Pancreas (tissue), 10 donors: ENCODE measurements at places on chromosomes 11 and 22.
A peak's percentile ranks its signal among the peaks of the same experiment; 100 is the strongest.

GRCh38 chr22:24310969-24311368, 40.3 kb downstream of the SPECC1L start:
- DNase-seq = no peak

DNA sequence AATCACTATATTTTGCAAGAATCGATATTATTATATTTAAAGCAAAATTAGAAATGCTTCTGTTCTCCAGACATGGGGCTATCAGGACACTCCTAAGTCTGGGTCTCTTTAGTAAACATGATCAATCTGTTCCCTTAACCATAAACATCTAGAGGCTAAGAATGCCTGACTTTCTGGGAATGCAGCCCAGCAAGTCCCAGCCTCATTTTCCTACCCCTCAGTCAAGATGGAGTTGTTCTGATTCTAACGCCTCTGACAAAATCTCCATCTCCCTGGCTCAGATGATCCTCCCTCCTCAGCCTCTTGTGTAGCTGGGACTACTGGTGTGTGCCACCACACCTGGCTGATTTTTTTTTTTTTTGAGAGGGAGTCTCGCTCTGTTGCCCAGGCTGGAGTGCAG, 35.0 kb downstream of the SLCO2B1 start:
- no peak for DNase-seq

DNA sequence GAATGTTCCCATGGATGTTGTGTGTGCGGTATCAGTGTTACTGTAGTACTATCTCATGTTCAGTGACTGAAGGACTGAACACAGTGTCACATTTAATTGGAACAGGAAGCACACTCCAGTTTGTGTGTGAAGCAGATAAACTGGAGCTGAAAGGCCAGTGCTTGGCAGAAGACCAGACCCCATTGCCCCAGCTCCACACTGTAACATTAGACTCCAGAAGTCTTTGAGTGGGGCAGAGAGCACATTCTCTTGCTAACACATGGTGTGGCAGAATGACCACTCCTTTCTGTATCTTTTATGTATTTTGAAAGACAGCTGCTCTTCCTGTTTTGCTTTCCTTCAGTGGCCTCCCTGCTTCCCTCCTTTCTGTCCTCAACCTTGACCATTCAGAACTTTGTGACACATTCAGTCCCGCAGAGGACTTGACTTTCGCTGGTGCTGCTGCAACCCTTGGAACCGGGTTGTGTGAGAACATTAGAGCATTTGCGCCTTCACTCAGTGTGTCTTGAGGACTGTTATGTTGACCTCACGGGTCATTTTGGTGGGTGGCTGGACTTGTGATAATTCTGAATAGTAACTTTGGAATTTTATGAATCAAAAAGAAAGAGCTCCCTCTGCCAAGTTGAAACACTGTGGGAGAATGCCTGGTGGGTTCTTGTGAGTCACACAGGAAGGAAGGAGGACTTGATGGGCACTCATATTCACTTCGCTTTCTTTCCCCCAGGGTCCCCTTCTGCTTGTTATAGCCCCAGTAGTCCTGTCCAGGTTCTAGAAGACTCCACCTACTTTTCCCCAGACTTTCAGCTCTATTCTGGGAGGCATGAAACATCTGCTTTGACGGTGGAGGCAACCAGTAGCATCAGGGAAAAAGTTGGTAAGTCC, 26.4 kb downstream of the AMOTL1 start:
- DNase-seq = peak; percentile 70

GRCh38 chr22:49906071-49906798, 12.0 kb downstream of the ALG12 start:
- DNase-seq = no peak

DNA sequence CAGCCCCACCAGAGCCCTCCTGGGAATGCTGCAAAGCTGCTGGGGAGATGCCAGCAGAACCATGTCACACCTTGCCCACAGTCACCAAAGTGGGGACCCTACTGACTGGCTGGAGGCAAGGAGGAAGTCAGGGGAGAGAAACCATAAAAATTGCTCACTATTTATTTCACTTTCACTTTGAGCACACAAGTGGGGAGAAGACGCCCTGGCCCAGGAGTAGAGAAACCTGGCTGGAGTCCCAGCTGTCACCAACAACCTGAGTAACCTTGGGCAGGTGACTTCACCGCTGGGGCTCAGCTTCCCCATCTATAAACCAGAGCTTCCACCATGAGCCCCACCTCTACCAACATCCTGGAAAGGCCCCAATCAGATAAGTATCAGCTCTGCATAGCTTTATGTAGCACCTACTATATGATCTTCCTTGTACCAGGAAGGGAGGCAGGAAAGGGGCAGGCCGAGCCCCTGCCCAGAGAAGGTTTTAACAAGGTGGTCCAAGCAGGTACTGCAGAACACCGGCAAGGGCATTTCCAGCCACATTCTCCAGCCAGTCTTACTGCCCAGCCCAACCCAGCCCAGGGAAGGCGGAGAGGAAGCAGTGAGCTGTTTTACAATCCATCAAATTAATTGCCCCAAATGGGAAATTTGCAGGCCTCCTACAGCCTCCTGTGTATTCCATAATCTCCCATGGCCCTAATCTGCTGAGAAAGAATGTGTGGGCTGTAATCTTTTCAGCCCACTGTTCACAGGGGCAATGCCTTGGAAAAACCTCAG, 27.6 kb downstream of the PLEKHA7 start:
- DNase-seq = peak; percentile 92

- DNase-seq = peak; percentile 87
Observed at GRCh38 chr22:42947211-42947990, 67.5 kb downstream of the PACSIN2 start.

- no peak for DNase-seq
Observed at GRCh38 chr11:27616711-27617110, 83.5 kb downstream of the BDNF start.

DNA sequence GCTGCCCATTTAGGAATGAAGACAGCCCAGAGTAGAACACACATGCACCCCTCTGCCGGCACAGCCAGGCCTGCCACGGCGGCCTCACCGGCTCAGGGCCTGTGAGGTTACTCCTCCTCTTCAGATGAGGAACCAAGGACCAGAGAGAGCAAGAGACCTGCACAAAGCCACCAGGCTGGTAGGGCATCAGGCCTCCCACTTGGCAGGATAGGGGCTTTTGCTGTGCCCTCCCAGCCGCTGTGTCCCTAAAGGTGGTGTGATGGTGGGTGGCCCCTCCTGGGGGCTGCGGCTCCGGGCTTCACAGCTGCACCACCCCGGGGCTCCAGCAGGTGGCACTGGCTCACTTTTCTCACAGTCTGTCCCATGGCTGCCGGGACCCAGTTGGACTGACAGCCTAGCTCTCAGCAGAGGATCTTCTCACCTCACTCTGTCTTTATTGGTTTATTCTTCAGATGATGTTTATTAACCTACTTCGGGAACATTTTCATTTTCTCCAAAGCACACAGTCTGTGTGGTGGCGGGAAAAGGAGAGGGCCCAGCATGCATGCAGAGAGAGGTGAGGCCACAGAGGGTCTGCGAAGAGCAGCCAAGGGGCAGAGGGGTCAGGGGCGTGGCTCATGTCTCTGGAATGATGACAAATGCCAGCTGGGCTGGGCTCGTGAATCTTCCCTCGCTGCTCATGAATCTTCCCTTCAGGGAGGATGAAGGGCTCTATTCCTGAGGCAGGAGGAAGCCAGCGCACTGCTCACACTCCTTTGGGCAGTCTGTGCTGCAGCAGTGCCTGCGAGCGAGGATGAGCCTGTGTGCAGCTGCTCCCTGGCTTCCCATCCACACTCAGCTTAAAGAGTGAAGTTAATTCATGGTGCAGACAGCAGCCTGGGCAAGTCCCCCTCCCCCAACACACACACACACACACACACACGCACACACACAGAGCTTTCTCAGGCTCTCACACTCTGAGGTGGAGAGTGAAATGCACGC, 101.1 kb upstream of the PITPNB start:
- DNase-seq = peak; percentile 36

- no peak for DNase-seq
Observed at GRCh38 chr11:121435551-121436511, 16.3 kb upstream of the SORL1 start.

DNA sequence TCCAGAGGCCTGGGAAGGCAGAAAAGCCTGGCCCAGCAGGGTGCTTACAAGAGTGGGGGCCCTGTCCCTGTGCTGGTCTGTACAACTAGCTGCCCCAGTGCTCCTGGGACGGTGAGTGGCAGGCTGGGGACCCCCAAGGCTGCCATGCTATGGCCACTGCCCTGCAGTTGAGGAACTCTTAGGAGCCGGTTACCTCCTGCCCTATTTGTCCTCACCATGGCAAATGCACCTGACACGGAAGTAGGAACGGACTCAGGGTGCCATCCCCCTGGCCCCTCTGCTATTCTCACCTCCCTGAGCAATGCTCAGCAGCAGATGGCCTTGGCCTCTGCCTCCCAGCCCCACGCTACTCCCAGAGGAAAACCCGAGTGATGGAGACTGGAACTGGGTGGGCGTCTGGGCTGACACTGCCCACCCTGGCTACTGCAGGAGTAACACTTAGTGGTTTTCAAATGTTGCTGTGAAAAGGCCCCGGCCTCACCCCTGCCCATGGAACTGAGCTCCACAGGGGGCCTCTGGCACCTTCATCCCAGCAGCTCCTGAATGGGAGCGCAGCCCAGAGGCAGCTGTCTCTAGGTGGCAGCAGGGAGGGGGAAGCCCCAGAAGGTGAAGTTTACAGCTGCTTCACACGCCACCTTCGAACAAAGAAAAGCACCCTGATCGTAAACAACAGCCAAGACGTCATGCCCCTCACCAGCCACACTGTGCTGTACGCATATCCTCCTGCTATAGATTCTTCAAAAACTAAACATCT, 105.3 kb downstream of the CTTN start:
- no peak for DNase-seq

GRCh38 chr11:38510041-38510440, 1912.0 kb upstream of the RAG2 start:
- DNase-seq = no peak

DNA sequence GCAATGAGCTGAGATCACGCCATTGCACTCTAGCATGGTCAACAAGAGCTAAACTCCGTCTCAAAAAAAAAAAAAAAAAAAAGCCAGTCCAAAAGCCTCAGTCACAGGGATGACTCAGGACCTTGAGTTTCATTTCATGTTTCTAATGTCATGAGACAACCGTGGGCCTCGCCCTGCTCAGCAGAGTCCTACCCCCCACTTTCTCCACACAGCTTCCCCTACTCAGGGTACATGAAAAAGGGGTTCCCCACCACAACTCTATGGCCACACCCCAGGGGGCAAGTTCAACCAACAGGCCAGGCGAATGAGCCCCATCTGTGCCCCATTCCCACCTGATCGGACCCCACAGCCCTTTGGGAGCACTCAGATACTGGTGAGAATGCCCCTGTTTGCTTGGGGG, 24.3 kb upstream of the ADA2 start:
- DNase-seq = no peak

- no peak for DNase-seq
Observed at GRCh38 chr22:49084206-49084605, 743.5 kb downstream of the BRD1 start.

DNA sequence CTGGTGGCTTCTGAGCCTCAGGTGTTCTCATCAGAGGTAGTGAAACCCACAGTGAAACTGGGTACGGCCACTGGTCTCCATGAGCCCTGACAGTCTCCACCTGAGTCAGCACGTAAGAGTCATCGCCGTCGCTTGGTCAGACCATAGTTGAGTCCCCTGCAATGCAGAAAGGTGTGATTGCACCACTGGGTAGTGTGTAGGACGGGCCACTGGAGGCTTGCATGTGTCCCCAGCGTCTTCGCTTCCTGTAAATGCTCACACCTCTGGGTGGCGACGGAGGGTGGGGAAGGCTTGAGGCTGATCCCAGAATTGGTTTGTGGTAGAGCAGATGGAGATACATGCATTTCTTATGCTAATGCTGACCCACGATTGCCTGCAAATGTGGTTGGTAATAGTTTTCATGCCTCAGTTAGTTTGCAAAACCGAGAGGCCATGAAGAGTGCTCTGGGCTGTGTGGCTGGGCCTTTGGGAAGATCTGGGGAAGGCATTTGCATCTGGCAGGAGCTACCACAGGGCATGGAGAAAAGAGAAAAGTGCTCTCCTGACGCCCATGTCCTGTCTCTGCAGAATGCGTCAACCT, 26.5 kb downstream of the CTTN start:
- no peak for DNase-seq

DNA sequence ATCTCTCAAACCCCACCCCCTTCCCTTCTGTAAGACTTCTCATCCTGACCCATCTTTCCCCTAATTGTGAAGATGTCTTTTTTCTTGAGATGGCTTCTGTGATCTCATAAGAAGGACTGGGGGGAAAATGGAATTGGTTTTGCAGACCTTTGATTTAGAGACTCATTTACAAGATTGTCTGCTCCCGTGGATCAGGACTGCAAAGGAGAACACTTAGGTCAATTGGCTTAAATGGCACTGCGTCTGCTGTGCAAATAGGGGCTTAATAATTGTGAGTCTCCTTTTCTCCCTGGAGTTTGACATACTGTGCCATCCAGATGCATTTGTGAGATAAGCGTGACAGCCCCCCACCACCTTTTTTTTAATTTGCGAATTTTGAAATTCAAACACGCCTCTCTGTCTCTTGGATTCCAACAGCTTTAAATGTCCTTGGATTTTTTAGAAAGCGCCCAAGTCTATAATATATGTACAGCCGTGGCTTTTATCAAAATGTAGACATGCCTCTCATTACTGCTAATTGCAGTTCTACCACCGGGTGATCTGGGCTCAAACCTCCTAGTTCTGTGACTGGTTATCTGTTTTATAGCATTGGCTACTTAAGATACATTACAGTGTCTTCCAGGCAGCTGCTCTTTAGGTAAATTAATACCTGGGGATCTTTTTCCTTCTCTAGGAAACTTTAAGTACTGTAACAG, 150.0 kb downstream of the DBX1 start:
- no peak for DNase-seq

DNA sequence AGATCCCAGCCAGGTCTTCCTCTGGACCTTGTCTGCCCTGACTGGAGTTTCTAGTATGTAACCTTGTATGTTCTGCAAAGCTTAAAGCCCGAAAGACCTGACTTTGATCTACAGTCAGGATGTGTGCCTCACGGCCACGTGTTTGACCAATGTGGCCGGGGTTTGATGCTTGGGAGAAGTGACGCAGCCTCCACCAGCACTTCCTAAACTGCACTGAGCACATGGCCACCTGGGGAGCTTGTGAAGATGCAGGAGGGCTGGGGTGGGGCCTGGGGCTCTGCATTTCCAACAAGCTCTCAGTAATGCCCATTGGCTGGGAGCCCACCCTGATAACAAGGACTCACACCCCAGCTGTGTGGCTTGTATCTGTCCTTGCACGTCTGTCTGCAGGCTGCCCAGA, 53.2 kb downstream of the NAT10 start:
- DNase-seq = no peak

GRCh38 chr11:133323354-133323753, 208.9 kb downstream of the OPCML start:
- no peak for DNase-seq

DNA sequence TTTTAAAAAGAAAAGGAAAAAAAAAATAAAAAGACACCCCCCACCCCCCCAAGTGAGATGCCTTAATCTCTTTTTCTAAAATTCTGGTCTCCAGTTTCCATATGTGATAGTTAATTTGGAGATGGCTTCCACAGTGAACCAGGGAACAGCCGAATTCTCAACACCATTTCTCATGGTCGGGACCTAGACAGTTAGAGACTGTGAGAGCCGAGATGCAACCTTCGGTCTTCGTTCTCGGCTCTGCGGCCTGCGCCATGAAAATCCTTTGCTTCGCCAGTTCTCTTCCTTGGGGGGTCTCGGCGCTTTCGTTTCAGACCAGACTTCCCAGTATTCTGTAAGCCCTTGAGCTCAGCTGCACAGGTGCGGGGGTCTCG, 723 bp downstream of the CACNG2 start:
- DNase-seq = no peak
